ENCODE measurements at places on chromosomes 5 and 9. TPM values are rescaled to one million over a fixed set of nuclear protein-coding genes. Genes with fewer than 3 reads are reported as not detected.

DNA sequence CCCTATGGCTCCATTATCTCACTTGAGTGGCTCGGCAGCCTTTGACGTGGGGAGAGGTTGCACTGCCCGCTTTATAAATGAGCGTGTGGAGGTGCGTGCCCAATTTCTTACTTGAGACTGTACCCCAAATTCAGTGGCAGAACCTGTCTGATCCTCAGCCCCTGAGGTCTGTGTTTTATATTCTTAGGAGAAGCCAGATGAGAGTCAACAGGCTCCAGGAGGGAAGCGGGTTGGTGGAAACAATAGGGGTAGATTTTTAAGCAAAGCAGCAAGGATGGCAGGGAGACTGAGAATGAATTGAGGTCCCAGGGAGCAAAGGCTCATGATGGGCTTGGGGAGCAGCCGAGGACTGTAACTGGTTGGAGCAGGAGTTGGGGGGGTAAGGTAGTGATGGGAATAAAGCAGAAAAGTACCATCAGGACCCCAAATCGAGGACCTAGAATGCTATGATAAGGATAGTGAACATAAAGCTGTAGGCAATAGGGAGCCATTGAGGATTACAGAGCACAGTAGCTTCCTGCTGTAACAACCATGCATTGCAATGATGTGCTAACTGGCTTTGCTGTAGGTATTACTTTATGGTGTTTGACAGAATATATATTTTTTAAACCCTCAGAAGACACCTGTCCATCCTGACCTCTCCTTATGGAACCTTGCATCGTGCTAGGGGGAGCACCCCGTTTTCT, 43.1 kb upstream of the DAB2IP start:
- DNase-seq, result no peak
- peak overlapping the region; percentile 70 for H3K27ac ChIP-seq
- H3K36me3 ChIP-seq, result no peaks in the 10 kb centered on the region
- no peaks in the 10 kb centered on the region for H3K27me3 ChIP-seq

ANGPTL2 gene
- total RNA-seq, result 29.5 TPM

DNA sequence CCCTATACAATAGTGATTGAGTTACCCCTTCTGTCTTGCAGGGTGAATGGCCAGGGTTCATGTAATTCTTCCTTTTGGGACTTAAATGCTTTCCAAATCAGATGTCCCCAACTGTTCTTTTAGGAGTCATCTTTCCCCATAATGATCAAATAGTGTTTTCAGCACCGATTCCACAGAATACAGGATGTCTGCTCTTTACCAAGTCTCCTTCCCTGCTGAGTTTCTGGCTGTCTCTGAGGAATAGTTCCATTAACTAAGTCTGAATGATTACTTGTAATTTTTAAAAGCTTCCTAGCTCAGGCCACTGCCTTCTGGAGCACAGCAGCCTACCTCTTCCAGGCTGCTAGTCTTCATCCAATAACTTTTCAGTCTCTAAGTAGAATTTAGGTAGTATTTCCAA, 630.7 kb upstream of the ZNF608 start:
- no peaks in the 10 kb centered on the region for H3K4me1 ChIP-seq
- DNase-seq, result no peak
- H3K4me3 ChIP-seq, result no peak overlapping the region
- no peaks in the 10 kb centered on the region for H3K36me3 ChIP-seq

DNA sequence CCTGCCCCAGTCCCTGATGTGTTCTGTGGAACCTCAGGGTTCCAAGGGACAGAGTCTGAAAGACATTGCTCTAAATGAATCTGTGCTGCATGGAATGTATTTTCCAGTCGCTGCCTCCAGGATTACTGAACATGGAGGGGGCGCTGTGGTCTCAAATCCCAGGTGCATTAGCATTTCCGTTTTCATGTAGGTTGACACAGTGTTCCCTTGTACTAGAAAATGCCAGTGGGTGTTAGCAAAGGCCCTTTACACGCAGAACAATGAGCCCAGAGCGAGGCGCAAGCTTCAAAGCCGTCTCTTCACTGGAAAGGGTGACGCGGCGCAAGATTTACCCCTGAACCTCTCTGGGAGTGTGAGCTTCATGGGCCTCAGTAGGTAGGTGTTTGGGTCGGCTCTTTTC, 308.3 kb downstream of the SLIT3 start:
- H3K27ac ChIP-seq, result no peak overlapping the region
- H3K36me3 ChIP-seq, result no peaks in the 10 kb centered on the region
- no peaks in the 10 kb centered on the region for H3K27me3 ChIP-seq
- peaks cover 15% of the 10 kb centered on the region for H3K4me1 ChIP-seq

DNA sequence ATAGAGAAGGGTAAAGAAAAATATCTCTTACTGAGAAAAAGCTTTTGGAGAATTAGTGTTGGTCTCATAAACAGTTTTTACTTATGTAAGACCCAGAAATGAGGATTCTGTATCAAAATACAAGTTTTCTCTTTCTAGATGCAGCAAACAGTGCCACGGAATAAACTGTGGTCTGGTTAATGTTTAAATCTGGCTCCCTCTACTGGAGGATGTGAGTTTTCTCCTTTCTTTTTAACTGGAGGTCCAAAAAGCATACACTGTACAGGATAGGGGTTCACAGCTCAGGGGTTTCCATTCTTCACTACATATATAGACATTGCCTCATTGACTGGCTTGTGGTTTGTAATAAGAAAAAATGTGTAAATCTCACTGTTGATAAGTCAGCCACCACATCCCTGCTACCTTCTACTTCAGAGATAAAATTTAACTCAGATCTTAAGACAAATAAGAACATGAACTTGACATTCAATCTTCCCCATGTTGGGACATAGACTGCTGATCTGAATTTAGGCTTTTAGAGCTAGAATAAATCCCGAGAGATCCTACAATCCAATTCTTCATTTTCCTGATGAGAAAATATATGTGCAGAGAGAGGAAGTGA, 98.9 kb downstream of the CFAP95 start:
- no peak overlapping the region for H3K27ac ChIP-seq
- H3K36me3 ChIP-seq, result no peaks in the 10 kb centered on the region
- H3K27me3 ChIP-seq, result no peaks in the 10 kb centered on the region
- no peaks in the 10 kb centered on the region for H3K4me1 ChIP-seq
- no peak for DNase-seq

DNA sequence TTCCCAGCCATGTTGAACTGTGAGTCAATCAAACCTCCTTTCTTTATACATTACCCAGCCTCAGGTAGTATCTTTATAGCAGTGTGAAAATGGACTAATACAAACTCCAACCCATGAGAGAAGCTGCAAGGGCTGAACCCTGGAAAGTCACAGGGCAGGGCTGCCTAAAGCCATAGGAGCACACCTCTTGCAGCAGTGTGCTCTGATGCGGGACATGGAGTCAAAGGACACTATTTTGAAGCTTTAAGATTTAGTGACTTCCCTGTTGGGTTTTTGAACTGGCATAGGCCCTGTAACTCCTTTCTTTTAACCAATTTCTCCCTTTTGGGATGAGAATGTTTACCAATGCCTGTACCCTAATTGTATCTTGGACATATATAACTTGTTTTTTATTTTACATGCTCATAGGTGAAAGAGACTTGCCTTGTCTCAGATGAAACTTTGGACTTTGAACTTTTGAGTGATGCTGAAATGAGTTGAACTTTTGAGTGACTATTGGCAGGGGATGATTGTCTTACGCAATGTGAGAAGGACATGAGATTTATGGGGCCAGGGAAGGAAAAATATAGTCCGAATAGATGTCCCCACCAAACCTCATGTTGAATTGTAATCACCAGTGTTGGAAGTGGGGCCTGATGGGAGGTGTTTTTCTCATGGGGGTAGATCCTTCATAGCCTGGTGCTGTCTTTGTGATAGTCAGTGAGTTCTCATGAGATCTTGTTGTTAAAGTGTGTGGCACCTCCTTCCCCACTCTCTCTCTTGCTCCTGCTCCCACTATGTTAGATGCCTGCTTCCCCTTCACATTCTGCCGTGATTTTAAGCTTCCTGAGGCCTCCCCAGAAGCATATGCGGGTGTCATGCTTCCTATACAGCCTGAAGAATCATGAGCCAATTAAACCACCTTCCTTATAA, 159.5 kb upstream of the SPEF2 start:
- no peaks in the 10 kb centered on the region for H3K4me1 ChIP-seq
- no peak overlapping the region for H3K4me3 ChIP-seq
- H3K27ac ChIP-seq, result no peak overlapping the region
- no peaks in the 10 kb centered on the region for H3K27me3 ChIP-seq

DNA sequence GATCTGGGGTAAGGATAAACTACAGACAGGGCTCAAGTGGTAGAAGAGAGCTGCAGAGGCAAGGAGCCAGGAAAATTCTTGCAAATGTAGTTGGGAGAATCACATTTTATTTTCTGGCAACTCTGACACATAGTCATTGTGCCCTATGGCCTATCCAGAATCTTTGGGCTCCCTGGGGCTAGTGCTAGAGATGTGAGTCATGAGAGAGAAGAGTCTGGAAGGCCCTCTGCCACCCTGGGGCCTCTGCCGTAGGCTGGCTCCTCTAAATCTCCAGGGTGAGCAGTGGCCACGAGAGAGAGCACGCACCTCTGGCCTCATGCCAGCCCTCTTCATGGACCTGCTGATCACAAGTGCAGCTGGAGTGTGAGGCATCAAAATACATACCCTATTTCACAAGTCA, 74.3 kb upstream of the SSBP2 start:
- H3K4me3 ChIP-seq, result no peak overlapping the region
- H3K4me1 ChIP-seq, result peaks cover 6% of the 10 kb centered on the region
- H3K27ac ChIP-seq, result peak overlapping the region; percentile 6
- H3K36me3 ChIP-seq, result no peaks in the 10 kb centered on the region
- no peaks in the 10 kb centered on the region for H3K27me3 ChIP-seq

MSX2 gene
- 2.3 TPM for total RNA-seq

IFNB1 gene
- not detected for total RNA-seq

DNA sequence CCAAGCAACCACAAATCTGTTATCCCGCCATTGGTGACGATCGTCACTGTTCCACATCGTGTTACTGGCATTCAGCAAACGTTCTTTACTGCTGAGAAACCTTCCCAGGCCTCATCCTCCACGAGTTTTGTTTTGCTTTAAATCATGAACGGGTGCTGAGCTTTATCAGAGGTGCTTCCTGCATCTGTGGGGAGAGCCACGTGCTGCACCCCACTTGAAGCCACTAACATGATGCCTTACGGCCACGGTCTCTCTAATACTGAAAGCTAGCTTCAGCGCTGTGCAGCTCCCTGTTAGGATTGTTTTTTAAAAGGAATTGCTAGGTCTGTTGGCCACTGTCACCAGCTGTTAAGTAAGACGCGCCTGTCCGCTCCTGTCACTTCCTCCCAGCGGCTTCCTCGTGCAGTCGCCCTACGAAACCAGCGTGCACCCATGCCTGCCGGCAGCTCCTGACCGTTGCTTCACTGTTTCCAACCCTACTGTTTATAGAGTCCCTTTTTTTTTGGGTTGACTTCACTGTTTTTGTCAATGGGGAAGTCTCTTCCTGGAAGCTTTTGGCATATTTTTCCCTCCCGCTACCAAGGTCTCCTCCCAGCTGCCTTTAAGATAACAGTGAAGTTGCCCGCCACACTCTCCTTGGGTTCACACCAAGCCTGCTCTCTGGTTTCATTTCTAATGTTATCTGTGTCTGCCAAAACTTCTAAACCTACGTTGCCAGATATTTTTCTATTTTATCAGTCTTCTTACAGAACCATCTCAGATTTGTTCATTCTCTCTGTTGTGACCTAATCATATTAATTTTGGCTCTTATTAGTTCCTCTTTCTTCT, 20.3 kb downstream of the LPCAT1 start:
- H3K27ac ChIP-seq, result no peak overlapping the region
- H3K4me1 ChIP-seq, result peaks cover 41% of the 10 kb centered on the region
- DNase-seq, result no peak
- no peak overlapping the region for H3K4me3 ChIP-seq

- H3K4me3 ChIP-seq, result no peak overlapping the region
- DNase-seq, result no peak
- H3K27me3 ChIP-seq, result no peaks in the 10 kb centered on the region
- H3K36me3 ChIP-seq, result no peaks in the 10 kb centered on the region
Measured at GRCh38 chr5:56641635-56642260, 173.6 kb upstream of the MAP3K1 start.

DNA sequence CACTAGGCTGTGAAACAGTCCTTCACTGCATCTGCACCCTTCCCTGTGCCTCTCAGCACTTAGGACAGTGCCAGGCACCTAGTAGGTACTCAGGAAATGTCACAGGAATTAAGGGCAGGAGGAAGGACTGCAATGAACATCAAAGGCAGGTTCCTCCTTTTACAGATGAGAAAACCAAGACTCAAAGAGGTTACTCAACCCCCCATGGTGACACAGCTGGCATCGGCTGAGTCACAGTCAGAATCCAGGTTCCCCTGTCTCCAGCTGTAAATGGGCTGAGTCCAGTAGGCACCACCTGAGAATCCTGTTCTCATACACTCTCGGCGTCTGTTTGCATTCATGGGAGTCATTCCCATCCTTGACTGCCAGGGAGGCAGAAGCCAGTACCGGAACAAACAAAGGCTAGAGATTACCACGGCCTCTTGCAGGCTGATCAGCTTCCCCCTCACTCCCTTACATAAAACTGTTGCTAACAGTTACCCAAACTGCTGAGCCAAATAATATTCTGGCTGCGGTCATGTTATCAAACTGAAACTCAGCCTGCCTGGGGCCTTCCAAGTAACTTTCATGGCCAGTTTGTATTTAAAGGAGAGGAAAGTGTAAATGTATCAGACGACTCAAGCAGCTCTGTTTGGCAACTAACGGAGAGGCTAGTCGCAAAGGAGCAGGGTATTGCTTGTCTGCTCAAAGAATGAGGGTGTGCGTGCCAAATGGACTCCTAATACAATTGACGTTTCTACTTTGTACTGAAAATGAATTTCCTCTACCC, 201.7 kb downstream of the PAPPA start:
- no peaks in the 10 kb centered on the region for H3K36me3 ChIP-seq
- H3K4me1 ChIP-seq, result peaks cover 16% of the 10 kb centered on the region
- H3K4me3 ChIP-seq, result no peak overlapping the region
- DNase-seq, result no peak

DNA sequence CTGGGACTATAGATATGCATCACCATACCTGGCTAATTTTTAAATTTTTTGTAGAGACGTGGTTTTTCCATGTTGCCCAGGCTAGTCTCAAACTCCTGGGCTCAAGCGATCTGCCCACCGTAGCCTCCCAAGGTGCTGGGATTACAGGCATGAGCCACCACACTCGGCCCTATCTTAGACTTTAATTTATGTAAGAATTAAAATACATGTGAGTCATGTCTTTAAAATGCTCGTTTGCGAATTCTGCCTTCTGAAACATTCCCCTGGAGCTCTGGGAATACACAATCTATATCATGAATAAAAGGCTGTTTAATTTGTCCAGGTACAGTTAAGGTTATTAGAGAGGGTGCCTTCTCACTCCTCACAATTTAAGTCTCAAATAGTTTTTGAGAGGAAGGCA, 32.8 kb downstream of the RHOBTB3 start:
- H3K27me3 ChIP-seq, result no peaks in the 10 kb centered on the region
- H3K27ac ChIP-seq, result no peak overlapping the region
- peaks cover 35% of the 10 kb centered on the region for H3K36me3 ChIP-seq
- no peak overlapping the region for H3K4me3 ChIP-seq
- DNase-seq, result no peak
- H3K4me1 ChIP-seq, result peaks cover 20% of the 10 kb centered on the region

NR5A1 gene
- not detected for total RNA-seq

RXRA gene
- 81.0 TPM for total RNA-seq

Measured in esophagus muscularis mucosa (tissue), 4 donors.